ENCODE measurements at places on chromosomes 2 and 18. TPM values are rescaled to one million over a fixed set of nuclear protein-coding genes. Genes with fewer than 3 reads are reported as not detected.

Gene MYO5B
- not detected for total RNA-seq

Gene ACYP2
- 14.3 TPM for total RNA-seq

Gene LRP1B
- total RNA-seq = not detected

Gene SERPINB11
- not detected for total RNA-seq

Gene DSG1
- not detected for total RNA-seq

Gene FARSB
- 16.1 TPM for total RNA-seq

Gene TACR1
- total RNA-seq = not detected

Gene SUCLG1
- total RNA-seq = 44.0 TPM

Gene PROC
- not detected for total RNA-seq

Gene TUBB6
- 3.1 TPM for total RNA-seq

Gene ATP6V1C2
- 0.47 TPM for total RNA-seq

Gene CTIF
- total RNA-seq = 2.0 TPM

Gene FHOD3
- total RNA-seq = not detected

Gene MOB4
- total RNA-seq = 24.0 TPM

Gene GNAL
- 1.1 TPM for total RNA-seq

Gene CRYGB
- not detected for total RNA-seq

All from naive thymus-derived CD8-positive, alpha-beta T cell (primary cell).